ENCODE measurements at places on chromosomes 2 and 18.

DNA sequence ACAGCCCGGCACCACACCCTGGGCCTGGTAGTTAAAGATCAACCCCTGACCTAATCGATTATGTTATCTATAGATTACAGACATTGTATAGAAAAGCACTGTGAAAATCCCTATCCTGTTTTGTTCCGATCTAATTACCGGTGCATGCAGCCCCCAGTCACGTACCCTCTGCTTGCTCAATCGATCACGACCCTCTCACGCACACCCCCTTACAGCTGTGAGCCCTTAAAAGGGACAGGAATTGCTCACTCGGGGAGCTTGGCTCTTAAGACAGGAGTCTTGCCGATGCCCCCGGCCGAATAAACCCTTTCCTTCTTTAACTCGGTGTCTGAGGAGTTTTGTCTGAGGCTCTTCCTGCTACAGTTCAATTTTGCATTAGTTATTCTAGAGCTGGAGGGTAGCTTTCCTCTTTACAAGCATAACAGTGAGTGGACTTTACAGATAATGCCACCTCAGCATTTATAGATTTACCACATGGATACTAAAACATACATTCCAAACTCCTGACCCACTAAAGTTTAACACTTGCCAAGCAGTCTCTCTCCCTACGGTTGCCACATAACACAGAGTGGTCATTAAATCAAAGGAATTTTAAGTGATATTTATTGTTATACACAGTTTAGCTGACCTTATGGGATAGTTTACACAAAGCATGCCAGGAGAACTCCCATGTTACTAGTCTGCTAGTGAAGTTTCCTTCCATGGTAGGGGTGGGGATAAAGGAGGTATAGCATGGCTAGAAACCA, 101.0 kb downstream of the EVA1A start:
- no peak for DNase-seq

DNA sequence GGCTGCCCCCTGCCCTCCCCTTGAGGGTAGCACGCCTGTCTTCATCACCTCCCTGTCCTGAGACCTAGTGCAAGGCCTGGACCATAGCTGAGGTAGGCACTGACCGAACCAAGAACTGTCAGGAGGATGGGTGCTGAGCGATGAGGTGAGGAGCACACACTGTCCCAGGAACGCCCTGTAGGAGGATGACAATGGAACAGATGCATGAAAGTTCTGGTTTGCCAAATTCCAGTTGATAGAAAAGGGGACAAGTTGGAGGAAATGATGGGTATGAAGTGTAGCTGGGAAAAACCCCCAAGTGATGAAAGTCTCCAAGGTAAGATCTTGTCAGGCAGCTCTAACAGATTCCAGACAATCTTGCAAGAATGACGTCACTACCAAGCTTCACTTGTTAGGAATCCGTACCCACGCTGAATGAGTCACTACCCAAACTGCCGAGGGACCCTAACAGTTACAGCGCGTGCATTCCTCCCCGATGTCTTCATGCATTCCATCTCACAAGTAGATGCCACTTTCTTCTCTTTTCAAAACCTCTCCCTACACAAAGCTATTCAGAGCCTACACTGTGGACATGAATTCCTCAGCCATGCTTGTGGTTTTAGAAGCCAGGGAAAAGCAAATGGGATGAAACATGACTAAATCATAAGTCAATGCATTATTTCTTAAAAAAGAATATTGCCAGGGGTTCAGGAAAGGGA, 27.6 kb downstream of the MRPL33 start:
- no peak for DNase-seq

- DNase-seq = no peak
Observed at GRCh38 chr2:60954139-60954538, 63.4 kb upstream of the PEX13 start.

- DNase-seq = no peak
Observed at GRCh38 chr2:173881461-173881860, 83.7 kb downstream of the SP3 start.

Measured in CD8-positive, alpha-beta memory T cell (primary cell).